ENCODE measurements at places on chromosomes 2 and 18. TPM values are rescaled to one million over a fixed set of nuclear protein-coding genes. Genes with fewer than 3 reads are reported as not detected.

- DNase-seq = no peak
These were observed 26.5 kb downstream of the LRRC30 start for GRCh38 chr18:7257426-7257740.

GRCh38 chr18:23244401-23244800 is 109.1 kb downstream of the CABLES1 start:
- DNase-seq = no peak

DNA sequence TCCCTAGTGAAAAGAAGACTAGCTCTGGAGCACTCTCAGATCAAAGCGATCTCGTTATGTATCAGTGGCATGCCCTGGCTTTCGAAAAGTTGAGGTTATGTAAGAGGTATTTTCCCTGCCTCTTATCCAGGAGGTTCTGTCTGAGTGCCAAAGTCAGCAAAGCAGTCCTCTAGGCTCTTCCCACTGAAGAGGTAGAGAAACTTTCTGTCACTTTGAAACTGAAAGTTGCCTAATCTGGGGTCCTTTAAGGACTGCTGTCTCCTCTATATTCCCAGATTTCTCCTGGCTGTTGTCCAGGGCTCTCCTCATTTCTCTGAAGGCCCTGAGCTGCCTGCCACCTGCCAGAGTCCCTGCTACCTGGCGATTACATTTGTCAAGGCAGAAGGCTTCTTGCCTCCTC is 96.3 kb downstream of the B3GNT2 start:
- DNase-seq = no peak

DNA sequence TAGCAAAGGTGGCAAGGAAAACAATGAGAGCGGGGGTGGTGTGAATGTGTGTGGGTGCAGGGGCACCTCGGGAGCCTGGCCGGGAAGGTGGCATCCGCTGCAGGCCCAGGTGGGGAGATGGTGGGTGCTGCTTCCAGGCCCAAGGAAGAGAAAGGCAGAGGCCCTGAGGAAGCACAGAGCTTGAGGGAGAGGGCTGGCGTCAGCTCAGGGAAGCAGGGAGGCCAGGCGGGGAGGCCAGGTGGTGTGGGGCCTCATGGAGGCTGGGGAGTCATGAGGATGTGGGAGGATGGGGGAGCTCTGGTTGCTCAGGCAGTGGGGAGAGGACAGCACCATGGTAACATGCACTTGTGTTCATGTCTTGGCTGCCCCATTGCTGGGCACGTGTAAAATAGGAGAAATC is 43.3 kb downstream of the AGAP1 start:
- DNase-seq = no peak

Gene PDE1A
- total RNA-seq = not detected

GRCh38 chr2:112542984-112543661 is 858 bp downstream of the POLR1B start:
- DNase-seq = peak; percentile 70

- no peak for DNase-seq
These were observed 946.3 kb upstream of the LRATD1 start for GRCh38 chr2:13686262-13686661.

- no peak for DNase-seq
These were observed 14.0 kb downstream of the TNS1 start for GRCh38 chr2:217988840-217989204.

DNA sequence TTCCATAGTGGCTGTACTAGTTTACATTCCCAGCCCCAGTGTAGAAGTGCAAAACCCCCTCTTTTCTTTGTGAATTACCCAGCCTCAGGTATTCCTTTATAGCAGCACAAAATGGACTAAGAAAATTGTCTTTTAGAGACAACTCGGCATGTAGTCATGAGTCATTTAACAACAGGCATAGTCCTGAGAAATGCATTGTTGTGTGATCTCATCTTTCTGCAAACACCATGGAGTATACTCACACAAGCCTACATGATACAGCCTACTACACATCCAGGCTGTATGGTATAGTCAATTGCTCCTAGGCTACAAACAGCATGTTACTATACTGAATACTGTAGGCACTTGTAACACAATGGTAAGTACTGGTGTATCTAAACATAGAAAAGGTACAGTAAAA is 44.4 kb upstream of the MBP start:
- no peak for DNase-seq

DNA sequence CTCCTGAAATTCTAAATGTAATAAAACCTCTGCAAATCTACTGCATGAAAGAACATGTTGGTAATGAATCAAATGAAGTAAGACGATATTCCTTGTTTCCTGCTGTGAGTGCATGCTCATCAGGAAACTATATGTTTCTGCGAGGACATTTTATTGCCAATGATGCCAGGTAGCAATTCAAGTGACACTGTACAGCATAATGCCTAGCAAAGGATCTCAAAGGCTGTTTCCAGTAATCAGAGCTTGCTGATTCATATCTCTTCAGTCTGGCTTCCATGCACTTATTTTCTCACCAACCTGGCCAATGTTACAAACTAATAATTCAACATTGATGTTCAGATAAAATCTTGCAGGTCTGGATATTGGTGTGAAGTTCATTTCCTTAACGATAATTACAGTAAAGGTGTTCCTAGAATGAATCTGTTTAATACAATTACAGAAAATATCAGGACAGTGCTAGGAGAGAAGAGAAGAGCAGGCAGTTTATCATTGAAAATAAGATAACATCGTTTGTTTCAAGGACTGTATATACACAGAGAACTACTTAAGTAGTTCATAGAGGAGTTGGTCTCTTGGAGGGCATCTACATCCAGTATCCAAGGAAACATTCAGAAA is 568.5 kb upstream of the SOX11 start:
- DNase-seq = no peak

GRCh38 chr2:236689393-236689700 is 119.7 kb downstream of the ACKR3 start:
- DNase-seq = no peak

Gene TMEM37
- not detected for total RNA-seq
